Activated naive CD4-positive, alpha-beta T cell treated with anti-CD3 and anti-CD28 coated beads, Interleukin-2, amount 10 ng/mL, durations not matched to agents 5 hours and 36 hours (primary cell): ENCODE measurements at places on chromosomes 16 and 17. TPM values are rescaled to one million over a fixed set of nuclear protein-coding genes. Genes with fewer than 3 reads are reported as not detected.

The WFIKKN1 gene
- total RNA-seq, result 0.33 TPM

The PLLP gene
- 0.55 TPM for total RNA-seq

The EXOC3L1 gene
- total RNA-seq, result not detected

The SPAG5 gene
- total RNA-seq, result 92.3 TPM

The TPSG1 gene
- total RNA-seq, result not detected

The FZD2 gene
- not detected for total RNA-seq

The KCNJ12 gene
- not detected for total RNA-seq

The TBX2 gene
- not detected for total RNA-seq

The FBXW10 gene
- total RNA-seq, result not detected

The TLCD3A gene
- total RNA-seq, result 10.6 TPM

The HOXB13 gene
- total RNA-seq, result not detected

The ABAT gene
- total RNA-seq, result 4.8 TPM

The PYDC1 gene
- total RNA-seq, result not detected

The GCSH gene
- total RNA-seq, result 7.2 TPM

The HS3ST3A1 gene
- 1.8 TPM for total RNA-seq

The XAF1 gene
- 163 TPM for total RNA-seq

The OR1A1 gene
- not detected for total RNA-seq

The ABCC11 gene
- not detected for total RNA-seq

The TK2 gene
- total RNA-seq, result 9.6 TPM

The SLC5A11 gene
- not detected for total RNA-seq

The RND2 gene
- not detected for total RNA-seq

The ACBD4 gene
- 17.4 TPM for total RNA-seq

The RGS11 gene
- not detected for total RNA-seq

The VAT1L gene
- not detected for total RNA-seq

The TP53TG3B gene
- total RNA-seq, result not detected

The CPHXL2 gene
- not detected for total RNA-seq

The TBC1D3C gene
- not detected for total RNA-seq

The SOST gene
- not detected for total RNA-seq

The SEPTIN12 gene
- total RNA-seq, result not detected

The KRTAP9-2 gene
- total RNA-seq, result not detected

The DHODH gene
- total RNA-seq, result 9.6 TPM

The HOXB7 gene
- total RNA-seq, result 0.48 TPM

The CBLN1 gene
- not detected for total RNA-seq

The DOK4 gene
- 2.0 TPM for total RNA-seq

The JPH3 gene
- total RNA-seq, result not detected
